ENCODE measurements at places on chromosomes 11 and 22.

DNA sequence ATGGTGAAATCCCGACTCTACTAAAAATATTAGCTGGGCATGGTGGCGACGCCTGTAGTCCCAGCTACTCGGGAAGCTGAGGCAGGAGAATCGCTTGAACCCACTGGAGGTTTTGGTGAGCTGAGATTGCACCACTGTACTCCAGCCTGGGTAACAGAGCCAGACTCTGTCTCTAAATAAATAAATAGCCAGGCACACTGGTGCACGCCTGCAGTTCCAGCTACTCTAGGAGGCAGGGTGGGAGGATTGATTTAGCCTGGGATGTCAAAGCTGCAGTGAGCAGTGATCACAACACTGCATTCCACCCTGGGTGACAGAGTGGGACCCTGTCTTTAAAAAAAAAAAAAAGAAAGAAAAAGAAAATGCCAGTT is 17.4 kb downstream of the SUSD2 start:
- no peak for DNase-seq

DNA sequence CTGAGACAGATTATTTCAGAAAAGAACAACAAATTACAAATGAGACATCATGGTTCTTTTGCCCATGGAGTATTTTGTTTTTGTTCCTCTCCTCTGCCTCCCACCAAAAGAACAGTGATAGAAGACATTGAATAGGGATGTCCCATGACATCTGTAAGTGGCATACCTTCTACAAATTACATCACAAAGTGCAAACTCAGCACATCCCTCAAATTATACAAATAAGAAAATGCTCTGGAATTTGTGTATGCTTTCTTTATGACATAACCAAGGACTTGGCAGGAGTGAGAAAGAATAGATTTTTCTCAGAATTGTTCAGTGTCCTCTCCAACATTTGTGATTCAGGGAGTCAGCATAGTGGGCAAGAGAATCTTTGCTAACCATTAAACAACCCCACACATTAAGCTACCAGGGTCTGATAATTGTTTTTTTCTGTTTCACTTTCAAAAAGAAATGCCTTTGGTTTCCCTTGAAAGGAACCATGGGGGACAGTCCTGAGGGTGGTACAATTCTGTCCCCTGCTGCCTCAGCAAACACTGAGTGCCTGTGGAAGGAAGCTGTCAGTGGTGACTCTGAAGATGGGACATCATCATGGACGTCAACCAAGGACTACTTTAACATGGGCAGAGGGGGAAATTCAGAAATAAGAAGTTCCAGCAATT is 430.3 kb downstream of the AASDHPPT start:
- DNase-seq = no peak

DNA sequence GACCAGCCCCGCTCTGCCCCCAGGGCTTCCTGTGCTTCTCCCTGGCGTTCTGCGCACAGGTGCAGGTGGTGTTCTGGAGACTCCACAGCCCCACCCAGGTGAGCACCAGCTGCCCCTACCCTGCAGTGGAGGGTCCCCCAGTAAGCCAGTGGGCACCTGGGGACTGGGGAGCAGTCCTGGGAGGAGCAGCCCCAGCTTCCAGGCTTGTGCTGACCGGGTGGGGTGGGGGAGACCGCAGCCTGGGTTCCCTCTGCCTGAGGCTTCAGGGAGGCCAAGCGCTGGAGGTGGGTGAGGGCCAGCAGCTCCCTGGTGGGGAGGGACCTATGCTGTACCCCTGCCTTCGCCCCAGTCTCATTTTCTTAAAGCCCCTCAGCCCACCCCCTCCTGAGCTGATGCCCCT is 6.9 kb downstream of the TSPAN32 start:
- no peak for DNase-seq

DNA sequence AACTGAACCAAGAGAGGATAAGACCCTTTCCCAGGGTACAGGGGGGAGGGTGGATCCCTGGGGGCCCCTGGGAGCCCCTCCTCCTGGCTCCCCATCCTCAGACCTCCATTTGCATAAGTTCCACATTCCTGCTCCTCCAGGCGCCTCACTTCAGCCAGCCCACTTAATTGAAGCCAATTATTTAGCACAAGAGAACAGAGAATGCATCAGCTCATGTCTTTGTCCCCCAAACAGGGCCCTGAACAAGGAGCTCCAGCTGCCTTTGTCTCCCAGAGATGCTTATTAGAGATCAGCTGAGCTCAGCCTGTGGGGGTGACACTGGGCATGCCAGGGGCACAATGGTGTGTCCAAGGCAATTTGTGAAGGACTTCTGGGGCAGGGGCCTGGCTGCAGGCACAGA is 89.9 kb upstream of the PRDM11 start:
- DNase-seq = no peak

DNA sequence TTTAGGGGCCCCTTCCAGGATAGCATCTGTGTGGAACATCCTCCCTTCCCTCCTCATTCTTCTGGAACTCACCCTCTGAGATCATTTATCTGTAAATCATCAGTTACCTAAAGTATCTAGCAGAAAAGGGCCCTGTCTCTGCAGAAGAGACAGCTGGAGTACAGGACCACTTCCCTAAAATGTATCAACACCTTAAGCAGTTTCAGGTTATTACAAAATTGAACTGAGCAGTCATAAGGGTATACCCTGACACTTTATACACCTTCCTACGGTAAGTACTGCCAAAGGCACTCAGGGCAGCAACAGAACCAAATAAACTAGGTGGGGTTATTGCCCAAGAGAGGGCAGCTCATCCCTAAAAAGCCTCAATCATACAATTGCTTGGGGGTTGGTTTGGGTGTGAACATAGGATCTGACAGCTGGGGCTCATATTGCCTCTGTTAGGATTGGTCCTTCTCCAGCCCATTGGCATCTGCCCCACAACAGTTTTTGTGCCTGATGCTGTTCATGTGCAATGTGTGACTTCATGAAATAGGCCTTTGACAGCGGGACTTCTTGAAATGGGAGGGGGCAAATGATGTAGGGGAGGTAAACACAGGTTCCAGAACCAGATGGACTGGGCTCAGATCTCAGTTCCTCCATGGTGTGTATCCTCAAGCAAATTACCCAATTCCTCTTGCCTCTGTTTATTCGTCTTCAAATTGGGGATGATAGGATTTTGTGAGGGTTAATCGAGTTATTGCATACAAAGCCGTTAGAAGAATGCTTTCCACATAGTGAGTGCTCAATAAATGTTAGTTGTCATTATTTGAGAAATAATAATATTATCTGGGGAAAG is 2.9 kb downstream of the POU2AF3 start:
- no peak for DNase-seq

- no peak for DNase-seq
Observed at GRCh38 chr11:71301046-71301857, 48.9 kb upstream of the SHANK2 start.

DNA sequence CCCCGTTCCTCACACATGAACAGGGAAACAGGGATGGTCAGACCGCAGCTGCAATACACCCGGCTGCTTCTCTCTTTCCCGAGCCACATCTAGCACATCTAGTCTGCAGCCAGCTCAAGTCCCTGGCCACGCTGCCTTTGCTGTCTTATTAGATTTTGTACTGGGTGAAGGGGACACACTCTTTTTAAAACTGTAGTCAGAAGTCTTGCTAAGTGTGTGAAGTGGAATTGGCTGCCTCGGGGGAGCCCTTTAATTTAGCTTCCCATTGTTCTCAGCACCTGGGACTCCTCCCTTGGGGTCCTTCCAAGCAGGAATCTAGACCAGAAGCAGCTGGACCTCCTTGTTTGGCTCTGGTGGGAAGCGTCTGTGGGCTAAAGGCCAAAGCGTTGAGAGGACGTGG is 420.0 kb downstream of the CTTN start:
- DNase-seq = no peak

DNA sequence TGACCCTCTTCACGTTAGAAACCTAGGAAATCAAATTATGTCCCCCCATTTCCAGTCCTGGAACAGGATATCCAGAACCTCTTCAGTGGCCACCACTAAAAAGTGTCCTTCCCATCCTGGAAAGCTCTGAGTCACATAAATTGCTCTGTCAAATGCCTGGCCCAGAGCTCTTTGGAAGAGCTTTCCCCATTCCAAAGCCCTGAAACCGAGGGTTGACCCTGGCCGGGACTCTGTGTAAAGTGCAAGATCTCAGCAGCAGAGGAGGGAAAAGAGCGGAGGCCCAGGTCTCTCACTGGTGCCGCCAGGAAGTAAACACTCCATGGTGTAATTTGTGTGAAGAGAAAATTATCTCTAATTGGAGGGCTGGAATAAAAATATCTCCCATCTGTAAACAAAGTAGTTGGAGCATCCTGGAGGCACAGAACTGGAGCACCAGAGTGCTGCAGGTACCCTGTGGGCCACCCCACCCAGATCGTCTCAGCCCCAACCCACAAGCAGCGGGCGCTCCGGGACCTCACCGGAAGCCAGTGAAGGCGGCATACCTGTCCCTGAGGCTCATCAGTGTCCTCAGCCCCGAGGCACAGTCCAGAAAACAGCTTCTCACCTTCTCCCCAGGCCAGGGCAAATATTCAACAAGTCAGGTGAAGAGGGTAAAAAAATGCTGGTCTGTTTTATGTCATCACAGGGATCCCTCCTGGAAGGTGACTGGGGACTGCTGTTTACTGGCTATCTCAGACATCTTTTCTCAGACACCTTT is 4.7 kb upstream of the JAM3 start:
- DNase-seq = no peak

DNA sequence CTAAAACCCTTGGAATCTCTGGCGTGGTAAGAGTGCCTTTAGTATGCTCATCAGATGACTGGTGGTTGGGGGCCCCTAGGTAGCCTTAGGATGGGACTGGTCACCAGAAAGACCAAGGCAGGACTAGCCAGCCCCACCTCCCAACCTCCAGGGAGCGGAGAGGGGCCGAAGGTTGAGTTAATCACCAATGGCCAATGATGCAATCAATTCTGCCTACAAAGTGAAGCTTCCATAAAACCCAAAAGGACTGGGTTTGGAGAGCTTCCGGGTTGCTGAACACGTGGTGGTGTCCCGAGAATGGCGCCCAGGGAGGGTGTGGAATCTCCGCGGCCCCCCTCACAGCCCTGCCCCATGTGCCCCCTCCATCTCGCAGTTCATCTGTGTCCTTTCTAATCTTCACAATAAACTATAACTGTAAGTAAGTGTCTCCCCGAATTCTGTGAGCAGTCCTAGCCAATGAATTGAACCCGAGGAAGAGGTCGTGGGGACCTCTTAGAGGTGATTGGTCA is 66.4 kb upstream of the SLC22A12 start:
- no peak for DNase-seq

DNA sequence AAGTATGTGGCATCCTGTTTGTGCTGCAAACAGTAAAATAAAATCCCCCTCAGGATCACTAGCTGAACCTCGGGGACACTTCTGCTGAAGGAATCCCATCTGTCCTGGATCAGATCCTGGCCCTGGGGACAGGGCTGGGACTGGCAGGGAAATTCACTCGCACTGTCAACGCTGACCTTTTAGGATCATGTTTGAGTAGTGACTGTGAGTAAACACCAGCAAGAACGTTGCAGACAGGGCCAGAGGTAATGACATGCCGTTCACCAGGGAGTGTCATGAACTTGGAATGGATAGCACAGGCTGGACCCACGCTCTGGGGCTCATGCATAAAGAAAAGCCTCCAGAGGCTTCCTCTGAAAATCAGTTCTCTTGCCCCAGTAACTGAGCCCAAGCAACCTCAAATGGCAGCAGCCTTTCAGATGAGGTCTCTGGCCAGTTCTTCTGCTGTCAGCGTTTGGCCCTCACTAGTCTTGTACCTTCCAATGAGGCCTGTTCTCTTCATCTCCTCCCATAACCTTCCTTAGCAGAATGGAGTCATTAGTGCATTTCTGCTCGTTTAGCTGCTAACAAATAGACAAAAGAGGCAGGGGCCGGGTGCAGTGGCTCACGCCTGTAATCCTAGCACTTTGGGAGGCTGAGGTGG is 51.0 kb upstream of the BARX2 start:
- DNase-seq = no peak

DNA sequence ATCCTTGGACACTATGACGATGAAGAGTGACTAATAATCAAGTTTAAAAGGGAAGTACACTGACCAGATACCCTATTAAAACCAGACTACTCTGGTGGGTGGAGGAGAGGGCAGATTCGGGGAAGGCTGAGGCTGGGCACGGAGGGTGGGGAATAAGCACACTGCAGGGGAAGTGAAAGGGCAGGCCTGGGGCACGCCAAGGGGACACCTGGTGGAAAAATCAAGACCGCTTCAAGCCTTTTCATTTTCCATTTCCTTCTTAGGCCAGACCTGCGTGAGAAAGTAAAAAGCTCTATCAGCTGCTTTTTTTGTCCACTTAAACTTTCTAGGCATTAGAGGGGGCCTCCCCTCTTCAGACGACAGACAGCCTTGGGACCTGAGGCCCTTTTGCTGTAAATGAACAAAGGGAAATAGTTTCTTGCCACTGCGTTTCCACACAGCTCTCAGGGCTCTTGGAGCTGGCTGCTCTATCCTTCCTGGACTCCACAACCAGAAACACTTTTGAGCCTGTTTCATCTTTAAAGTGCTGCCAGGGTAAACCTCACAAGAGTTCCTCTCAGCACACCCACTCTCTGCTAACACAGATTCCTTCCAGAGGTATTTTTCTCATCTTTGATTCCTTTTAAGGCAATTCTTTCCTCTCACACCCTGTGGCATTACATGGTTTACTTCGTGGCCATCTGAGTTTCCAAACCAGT is 25.0 kb upstream of the SERPIND1 start:
- no peak for DNase-seq
